Fibroblast of the aortic adventitia (primary cell): ENCODE measurements at places on chromosomes 7 and 10.
A peak's percentile ranks its signal among the peaks of the same experiment; 100 is the strongest.

DNA sequence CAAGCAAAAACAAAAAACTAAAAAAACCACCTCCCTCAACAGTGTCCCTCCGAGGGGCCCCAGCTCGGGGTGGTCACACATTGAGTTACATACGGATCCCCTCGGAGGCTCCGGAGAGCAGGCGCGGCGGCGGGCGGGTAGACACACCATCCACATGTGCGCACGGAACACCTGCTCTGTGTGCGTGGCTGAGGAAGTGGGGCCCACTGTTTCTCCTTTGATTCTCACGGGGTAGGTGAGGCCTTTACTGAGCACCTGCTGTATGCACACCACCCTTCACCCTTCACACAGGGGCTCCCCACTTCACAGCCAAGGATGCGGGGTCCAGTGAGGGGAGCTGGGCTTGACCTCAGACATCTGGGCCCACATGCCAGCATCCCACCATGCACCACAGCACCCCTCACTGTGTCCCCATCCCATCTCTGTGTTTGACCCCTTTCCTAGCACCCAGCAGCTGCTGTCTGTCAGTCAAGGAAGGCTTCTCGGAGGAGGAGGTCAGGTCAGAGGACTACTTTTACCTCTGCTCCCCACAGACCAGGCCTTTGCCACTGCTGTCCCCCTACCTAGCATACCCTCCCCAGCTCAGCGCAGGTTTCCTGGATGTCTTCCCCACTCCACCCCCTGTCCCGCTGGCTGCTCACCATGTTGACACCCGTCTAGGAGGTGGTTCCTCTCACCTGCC, 71.1 kb downstream of the MICALL2 start:
- no peak for DNase-seq

DNA sequence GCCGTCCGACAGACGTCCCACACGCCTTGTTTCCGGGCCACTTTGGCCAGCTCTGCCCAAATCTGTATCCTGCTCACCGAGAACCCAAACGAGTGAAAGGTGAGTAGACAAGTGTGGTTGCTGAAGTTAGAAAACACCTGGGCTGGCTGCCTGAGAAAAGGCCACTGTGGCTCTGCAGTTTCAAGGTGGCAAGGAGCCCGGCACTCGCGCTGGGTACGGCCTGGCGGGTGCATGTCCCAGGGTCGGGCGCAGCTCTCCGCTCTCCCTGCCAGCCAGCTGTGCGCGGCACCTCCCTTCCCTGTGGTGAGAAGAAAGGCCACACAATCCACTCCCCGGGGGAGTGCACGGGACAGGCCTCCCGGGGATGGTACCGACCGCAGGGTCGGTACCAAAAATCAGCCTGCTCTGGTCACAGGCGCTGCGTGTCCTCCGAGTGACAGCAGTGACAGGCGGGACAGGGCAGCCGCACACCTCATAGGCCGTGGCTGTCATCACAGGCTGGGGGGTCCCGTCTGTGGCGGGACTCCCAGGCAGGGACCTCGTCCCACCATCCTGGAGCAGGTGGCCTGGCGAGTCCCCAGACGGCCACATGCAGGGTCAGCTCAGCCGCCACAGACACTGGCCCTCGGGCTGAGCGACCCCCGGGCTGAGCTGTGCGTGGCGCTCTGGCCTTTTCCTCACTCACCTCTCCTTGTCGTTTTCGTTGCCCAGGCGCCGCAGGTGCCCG, 22.8 kb downstream of the CFAP46 start:
- no peak for DNase-seq

GRCh38 chr10:78455236-78455635, 421.6 kb downstream of the RPS24 start:
- DNase-seq = no peak

DNA sequence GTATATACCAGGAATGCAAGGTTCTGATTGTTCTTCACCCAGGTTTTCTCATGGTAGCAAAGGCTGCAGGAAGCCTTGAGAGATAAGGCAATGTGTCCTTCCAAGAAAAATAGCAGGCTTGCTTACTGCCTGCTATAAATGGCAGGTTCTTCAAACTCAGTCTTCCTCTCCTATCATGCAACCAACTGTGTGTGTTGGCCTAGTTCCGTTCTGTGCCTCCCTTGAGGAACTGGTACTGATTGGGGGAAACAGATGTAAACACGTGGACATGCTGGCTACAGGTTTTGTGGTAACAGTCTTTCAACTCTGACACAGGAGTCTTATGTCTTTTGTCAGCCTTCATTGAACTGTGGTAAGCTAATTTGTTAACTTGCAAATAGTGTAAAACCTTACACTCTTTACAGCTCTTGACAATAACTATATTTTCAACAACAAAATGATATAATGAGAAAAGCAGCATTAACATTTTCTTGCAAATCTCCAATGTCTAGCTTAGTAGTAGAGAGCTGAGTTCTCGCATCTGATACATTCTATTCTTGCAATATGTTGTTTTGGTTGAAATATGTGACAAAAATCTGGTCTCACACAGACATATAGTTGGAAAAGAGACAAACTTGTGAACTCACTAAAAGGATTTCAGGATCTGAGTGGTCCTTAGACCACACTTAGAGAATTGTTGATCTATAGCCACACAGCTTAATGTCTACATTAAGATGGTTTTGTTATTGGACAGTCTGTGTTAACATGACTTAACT, 54.7 kb upstream of the LSM8 start:
- DNase-seq = no peak

- no peak for DNase-seq
Measured at GRCh38 chr7:87337331-87337730, 8.1 kb upstream of the CROT start.

- no peak for DNase-seq
Measured at GRCh38 chr7:157687158-157687557, 350.4 kb downstream of the DNAJB6 start.

GRCh38 chr7:140677496-140677895, 4.8 kb downstream of the ADCK2 start:
- DNase-seq = no peak

GRCh38 chr10:89207181-89207800, at the start of gene CH25H:
TSS of gene CH25H (minus strand) at chr10:89207317. CDS start at chr10:89207292, 25 bp downstream.
- peak; percentile 71 for DNase-seq

DNA sequence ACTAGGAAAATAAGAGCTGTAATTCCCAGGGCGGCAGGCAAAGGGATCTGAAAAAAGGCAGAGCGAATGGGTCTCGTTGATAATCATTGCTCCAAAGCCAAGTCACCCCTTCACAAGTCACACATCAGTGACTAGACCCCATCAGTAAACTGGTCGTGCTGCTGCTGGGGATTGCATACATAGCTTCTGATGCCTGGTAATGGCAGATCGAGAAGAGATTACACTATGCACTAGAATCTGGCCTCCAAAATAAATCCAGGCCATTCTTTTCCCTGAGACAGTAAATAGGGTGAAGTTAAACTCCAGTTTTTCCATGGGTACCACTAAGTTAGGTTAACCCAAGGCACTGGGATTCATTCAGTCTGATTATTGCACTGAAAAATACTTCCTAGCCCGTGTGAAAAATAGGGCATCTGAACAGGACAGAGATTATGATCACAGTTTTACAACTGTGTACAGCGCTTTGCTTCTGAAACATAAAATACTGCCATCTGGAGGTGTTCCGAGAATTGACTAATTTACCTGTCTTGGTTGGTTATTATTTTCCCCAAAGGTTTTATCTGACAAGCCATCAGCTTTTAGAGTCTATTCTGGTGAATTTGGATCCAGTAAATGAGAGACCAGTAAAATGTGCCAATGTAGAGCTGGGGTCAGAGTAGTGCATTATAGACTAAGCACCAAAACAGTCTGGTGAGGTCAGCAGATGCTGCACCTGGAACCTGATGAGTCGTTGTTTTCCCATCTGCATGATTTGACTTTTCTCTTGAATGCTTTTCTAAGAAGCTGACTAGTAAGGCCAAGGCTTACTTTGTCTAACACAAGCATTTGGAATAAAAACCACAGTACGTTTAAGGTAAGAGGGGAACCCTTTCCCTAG, 82.9 kb upstream of the AFAP1L2 start:
- no peak for DNase-seq

- no peak for DNase-seq
Measured at GRCh38 chr10:116838143-116838725, 11.1 kb upstream of the ENO4 start.

DNA sequence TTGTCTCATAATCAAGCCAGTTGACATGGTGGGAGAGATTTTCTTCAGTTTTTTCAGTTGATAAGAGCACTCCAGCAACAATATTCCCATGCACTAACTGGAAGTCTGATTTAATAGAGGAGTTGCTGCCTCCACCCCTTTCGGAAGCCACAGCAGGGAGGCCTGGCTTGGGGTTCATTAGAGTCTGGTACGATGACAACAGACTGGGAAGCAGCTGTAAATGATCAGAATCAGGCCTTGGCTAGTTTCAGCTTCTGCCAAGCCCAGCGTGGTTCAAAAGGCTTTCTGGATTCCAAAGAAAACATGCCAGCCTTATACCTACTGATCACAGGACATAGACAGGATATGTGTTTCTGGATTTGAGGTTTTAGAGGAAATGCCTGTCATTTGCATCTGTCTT, 274.0 kb downstream of the CSTF2T start:
- DNase-seq = peak; percentile 72

DNA sequence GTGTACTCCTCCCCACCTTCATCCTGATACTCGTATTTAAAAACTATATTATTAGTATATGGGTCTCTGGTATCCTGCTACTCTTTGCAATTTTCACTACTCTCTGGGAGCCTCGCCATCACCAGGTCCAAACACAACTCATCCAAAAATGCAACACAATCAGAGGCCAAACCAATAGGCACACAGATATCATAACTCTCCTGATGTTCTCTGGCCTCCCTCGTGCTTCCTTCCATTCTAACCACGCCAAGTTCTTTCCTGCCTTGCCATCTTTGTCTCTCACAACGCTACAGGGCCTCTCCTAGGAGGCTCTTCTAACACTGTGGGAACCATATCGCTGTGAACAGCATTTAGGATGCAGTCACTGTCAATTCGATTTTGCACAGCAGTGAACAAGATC, 7.3 kb downstream of the RHEB start:
- DNase-seq = no peak

DNA sequence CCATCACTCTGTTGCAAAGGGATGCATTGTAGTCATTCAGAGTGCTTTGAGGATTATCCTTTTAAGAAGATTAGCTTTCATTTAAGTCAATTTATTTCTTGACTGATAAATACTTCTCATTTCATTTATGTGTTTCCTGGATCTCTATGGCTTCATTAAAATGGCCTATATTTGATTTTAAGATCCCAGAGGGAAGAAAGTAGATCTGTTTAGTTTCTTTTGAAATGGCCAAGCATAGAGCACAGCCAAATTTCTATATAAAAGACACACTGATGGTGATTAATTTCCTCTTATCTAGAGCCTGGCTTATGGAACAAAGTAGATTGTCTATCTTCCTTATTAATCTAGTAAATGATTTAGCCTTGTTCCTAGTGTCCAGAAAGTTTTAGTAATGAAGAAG, 129.7 kb upstream of the CALCR start:
- no peak for DNase-seq

GRCh38 chr7:128402356-128402755, 7.4 kb downstream of the IMPDH1 start:
- no peak for DNase-seq

DNA sequence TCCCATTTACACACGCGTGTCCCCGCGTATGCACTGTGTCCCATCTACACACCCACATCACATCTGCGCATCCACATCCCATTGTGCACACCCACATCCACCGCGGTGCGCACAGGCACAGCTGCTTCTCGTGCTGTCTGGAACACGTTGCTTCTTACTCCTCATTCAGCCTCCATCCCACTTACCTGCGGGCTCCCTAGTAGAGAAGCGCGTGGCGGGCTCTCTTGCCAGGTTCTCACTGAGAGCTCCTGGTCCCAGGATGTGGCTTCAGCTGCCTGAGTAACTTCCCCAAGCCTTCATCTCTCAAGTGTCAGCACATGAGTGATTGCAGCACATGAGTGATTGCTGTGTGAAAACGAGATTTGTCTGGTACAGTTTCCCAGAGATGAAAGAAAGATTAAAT, 117.8 kb downstream of the TRRAP start:
- DNase-seq = no peak

GRCh38 chr10:124264271-124264670, 154.5 kb downstream of the OAT start:
- DNase-seq = no peak

DNA sequence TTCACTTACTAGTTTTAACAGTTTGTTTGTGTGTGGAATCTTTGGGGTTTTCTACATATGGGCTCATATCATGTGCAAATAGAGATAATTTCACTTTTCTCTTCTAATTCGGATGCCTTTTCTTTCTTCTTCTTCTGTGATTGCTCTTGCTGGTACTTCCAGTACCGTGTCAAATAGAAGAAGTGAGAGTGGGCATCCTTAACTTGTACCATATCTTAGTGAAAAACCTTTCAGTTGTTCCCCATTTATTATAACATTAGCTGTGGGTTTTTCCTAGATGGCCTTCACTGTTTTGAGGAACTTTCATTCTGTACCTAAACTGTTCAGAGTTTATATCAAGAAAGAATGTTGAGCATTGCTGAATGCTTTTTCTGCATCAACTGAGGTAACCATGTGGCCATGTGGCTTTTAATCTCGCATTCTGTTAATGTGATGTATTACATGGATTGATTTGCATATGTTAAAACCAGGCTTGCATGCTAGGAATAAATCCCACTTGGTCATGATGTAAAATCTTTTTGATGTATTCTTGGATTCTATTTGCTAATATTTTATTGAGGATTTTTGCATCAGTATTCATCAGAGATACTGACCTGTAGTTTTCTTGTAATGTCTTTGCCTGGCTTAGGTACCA, 78.7 kb downstream of the FAM107B start:
- no peak for DNase-seq

DNA sequence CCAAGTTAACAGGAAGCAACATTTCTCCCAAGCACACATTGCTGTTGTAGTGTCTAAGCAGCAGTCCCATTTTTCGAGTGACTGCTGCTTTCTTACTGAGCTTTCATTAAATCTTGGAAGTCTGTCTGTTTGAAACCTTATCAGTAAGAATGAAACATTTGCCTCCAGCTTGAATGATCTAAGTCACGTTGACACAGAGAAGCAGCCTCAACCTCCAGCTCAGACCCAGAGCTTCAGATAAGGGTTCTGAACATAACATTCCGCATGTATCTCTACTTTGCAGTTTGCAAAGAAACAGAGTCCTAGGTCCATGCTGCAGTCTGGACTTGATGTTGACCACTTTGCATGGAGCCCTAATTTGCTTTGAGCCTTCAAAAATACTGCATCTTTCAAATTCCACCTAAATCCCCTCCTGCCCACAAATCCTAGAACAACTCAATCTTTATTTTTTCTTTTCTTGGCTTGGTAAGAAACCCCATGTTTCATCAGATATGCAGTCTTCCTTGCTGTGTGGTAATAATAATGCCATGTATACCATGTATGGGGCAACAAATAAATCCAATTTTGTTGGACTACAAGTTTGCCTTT, 698.7 kb upstream of the IGFBP3 start:
- DNase-seq = no peak

- DNase-seq = no peak
Measured at GRCh38 chr10:52056291-52056690, 257.8 kb upstream of the DKK1 start.

GRCh38 chr10:1109795-1110673, 53.8 kb downstream of the WDR37 start:
- peak; percentile 45 for DNase-seq

GRCh38 chr10:126650161-126650560, 20.3 kb downstream of the C10orf90 start:
- DNase-seq = no peak
